NCI-H1048 (cell line): ENCODE measurements at places on chromosomes 16 and 17.

- DNase-seq = no peak
These were observed 12.1 kb upstream of the TBX21 start for GRCh38 chr17:47720754-47721533.

GRCh38 chr17:37702598-37702997, 42.3 kb downstream of the HNF1B start:
- no peak for DNase-seq

GRCh38 chr17:63405741-63406261, 40.3 kb downstream of the CYB561 start:
- peak; percentile 36 for DNase-seq

DNA sequence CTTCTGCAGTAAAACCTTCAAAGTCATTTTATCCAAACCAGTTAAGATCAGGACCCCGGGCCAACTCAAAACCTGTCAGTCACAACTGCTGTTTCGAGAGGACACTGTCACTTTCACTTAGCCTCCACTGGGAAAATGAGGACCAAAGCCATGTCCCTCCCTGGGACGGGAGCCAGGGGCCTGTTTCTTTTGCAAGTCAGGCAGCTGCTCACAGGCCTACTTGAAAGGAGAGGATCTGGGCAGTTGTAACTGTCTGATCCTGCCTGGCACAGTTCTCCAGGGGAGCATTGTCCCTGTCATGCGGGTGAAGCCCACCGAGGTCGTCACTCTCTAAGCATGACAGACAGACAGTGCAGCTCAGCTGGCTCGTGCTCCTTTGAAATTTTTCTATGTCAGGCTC, 276.2 kb downstream of the NPIPA8 start:
- DNase-seq = no peak

- DNase-seq = no peak
These were observed 406.5 kb upstream of the CDH5 start for GRCh38 chr16:65959983-65960382.
